Adrenal gland (tissue), 19 donors: ENCODE measurements at places on chromosomes 3 and 15. TPM values are rescaled to one million over a fixed set of nuclear protein-coding genes. Genes with fewer than 3 reads are reported as not detected.

DNA sequence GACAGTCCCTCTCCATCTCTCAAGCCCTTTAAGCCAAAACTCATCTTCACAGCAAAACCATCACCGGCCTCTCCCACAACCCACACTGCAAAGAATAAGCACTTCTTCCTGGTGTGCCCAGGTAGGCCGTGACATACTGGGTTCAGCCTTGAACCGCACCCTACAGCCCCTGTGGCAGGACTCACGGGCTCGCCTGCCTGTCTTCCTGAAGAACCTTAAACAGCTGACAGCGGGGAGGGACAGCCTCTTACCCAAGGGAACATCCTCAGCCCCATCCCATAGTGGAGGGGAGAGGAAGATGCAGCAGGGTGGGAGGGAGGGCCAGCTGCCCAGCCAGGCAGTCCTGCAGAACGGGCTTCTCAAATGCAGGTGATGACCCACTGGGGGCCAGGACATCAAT, 40.2 kb downstream of the TBC1D2B start:
- peaks cover 81% of the 10 kb centered on the region for H3K4me1 ChIP-seq
- H3K4me3 ChIP-seq: no peak overlapping the region
- DNase-seq: no peak
- H3K27ac ChIP-seq: peak overlapping the region; percentile 42

DNA sequence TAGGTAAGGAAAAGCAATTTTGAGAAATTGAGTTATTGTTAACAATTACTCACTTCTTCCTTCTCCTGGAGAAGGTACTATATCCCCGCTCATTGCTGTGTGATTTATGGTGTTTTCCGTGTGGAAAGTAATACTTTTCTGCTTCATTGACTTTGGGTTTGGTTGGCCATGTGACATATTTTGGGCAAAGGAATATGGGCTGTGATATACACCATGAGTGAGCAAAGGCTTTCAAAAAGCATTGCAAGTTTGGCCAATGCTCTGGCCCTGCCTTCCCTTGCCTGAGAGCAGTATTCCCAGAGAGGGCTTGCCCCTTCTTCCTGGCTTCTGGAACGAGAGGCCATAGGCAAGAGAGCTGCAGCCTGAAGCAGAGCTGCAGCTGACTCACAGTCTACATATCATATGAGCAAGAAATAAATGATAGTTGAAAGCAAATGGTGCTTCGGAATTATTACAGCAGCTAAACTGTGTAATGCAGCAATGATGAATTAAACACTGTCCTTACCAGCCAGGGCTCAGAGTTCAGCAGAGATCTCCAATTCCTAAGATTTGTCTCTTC, 216.8 kb upstream of the CD96 start:
- H3K27me3 ChIP-seq: no peaks in the 10 kb centered on the region
- H3K4me3 ChIP-seq: no peak overlapping the region
- H3K4me1 ChIP-seq: no peaks in the 10 kb centered on the region

DNA sequence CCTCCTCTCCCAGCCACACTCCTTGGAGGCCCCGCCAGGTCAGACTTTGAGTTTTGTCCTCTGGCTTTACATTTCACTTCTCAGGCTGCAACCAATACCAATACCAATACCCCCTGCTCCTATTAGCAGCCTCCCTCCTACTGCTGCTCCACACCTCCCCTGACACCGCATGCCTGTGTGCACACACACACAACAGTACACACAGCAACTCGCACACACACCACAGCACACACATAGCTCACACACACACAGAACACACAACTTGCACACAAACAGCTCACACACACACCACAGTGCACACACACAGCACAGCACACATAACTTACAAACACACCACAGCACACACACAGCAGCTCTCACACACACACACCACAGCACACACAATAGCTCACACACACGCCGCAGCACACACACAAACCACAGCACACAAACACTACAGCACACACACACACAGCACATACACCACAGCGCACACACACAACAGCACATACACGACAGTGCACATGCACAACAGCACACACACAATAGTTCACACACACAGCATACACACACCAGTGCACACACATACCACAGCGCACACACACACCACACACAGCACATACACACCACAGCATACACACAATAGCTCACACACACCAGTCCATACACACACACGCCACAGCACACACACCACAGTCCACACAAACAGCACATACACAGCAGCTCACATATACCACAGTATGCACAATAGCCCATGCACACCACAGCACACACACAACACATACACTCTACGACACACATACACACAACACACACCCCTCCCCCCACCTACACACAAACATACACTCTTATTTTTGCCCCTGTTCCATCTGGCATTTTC, 204.7 kb downstream of the UACA start:
- peak; percentile 6 for DNase-seq
- H3K27me3 ChIP-seq: no peaks in the 10 kb centered on the region
- H3K4me1 ChIP-seq: peaks cover 7% of the 10 kb centered on the region
- no peaks in the 10 kb centered on the region for H3K36me3 ChIP-seq
- no peak overlapping the region for H3K4me3 ChIP-seq
- H3K27ac ChIP-seq: no peak overlapping the region

DNA sequence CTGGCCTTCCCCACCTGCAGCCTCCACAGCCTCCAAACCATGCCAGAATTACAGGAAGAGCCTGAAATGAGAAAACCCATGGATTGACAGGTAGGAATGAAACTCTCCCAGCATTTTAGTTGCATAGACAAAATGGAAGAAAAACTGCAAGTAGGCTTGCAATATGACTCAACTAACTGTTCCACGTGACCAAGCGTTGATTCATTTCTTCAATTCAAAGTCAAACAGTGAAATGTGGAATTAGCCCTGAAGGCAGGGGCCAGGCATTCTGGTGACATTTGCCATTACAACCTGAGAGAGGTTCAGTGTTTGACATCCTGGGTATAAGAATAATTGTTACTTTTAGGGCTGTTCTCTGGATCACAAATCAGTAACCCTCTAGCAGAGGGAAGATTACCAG, 676.5 kb upstream of the CFAP20DC start:
- H3K4me3 ChIP-seq: no peak overlapping the region
- no peaks in the 10 kb centered on the region for H3K27me3 ChIP-seq
- no peak overlapping the region for H3K27ac ChIP-seq
- H3K4me1 ChIP-seq: no peaks in the 10 kb centered on the region
- H3K36me3 ChIP-seq: no peaks in the 10 kb centered on the region

- no peak overlapping the region for H3K4me3 ChIP-seq
- no peaks in the 10 kb centered on the region for H3K4me1 ChIP-seq
- DNase-seq: no peak
- no peaks in the 10 kb centered on the region for H3K36me3 ChIP-seq
- H3K27ac ChIP-seq: no peak overlapping the region
These were observed 150.7 kb downstream of the SST start for GRCh38 chr3:187519428-187519890.

GASK1A gene
- 3.6 TPM for total RNA-seq

TJP1 gene
- total RNA-seq: 58.0 TPM
